Kidney (tissue), 22 donors: ENCODE measurements at places on chromosomes 7 and 10. TPM values are rescaled to one million over a fixed set of nuclear protein-coding genes. Genes with fewer than 3 reads are reported as not detected.

The KIF20B gene
- 0.67 TPM for polyA plus RNA-seq

The PLEKHS1 gene
- 0.17 TPM for polyA plus RNA-seq

The CDC14C gene
- not detected for polyA plus RNA-seq

The SPAG6 gene
- 0.30 TPM for polyA plus RNA-seq

The DUSP5 gene
- polyA plus RNA-seq, result 9.0 TPM

The NACAD gene
- 5.0 TPM for polyA plus RNA-seq

The CALML5 gene
- not detected for polyA plus RNA-seq

The WNT8B gene
- polyA plus RNA-seq, result 0.60 TPM

The PNLIPRP2 gene
- polyA plus RNA-seq, result not detected

The CEP41 gene
- 8.1 TPM for polyA plus RNA-seq

The CHCHD2 gene
- polyA plus RNA-seq, result 763 TPM

The PTPRZ1 gene
- polyA plus RNA-seq, result 0.17 TPM

The SCIN gene
- 62.8 TPM for polyA plus RNA-seq

The UNCX gene
- 1.4 TPM for polyA plus RNA-seq

The CPN1 gene
- 0.43 TPM for polyA plus RNA-seq

The CDNF gene
- 2.3 TPM for polyA plus RNA-seq

The ADIRF gene
- 897 TPM for polyA plus RNA-seq

The CCNY gene
- polyA plus RNA-seq, result 45.6 TPM

The FZD1 gene
- 8.6 TPM for polyA plus RNA-seq

The SFTPD gene
- 1.7 TPM for polyA plus RNA-seq

The CCDC3 gene
- 9.7 TPM for polyA plus RNA-seq

The TEX47 gene
- not detected for polyA plus RNA-seq

The NANOS1 gene
- 4.5 TPM for polyA plus RNA-seq

The SDK1 gene
- 2.0 TPM for polyA plus RNA-seq

The ZNF107 gene
- polyA plus RNA-seq, result 0.80 TPM
